ENCODE measurements at places on chromosomes 7 and 10.
A peak's percentile ranks its signal among the peaks of the same experiment; 100 is the strongest.

GRCh38 chr10:6202098-6202683 is 541 bp upstream of the PFKFB3 start:
- no peak for DNase-seq

- DNase-seq: no peak
Observed at GRCh38 chr10:71725249-71725648, 5.7 kb upstream of the C10orf105 start.

DNA sequence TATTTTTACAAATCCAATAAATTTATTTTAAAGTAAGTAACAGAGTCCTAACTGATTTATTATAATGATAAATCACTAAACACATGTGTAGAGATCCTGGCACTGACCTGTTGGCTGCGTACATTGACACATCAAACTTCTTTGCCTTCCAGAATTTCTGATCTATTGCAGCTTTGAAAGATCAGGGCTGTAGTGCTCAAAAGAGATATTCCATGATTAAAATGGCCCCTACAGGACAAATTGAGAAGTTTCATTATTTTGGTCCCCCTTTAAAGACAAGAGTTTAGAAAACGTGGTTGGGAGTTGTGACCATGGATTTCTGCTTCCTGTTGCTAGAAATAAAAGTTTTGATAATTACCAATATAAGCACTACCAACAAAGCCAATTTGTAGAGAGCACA is 87.7 kb upstream of the PDK4 start:
- peak; percentile 73 for DNase-seq

GRCh38 chr7:1404898-1405548 is 54.2 kb downstream of the MICALL2 start:
- no peak for DNase-seq

DNA sequence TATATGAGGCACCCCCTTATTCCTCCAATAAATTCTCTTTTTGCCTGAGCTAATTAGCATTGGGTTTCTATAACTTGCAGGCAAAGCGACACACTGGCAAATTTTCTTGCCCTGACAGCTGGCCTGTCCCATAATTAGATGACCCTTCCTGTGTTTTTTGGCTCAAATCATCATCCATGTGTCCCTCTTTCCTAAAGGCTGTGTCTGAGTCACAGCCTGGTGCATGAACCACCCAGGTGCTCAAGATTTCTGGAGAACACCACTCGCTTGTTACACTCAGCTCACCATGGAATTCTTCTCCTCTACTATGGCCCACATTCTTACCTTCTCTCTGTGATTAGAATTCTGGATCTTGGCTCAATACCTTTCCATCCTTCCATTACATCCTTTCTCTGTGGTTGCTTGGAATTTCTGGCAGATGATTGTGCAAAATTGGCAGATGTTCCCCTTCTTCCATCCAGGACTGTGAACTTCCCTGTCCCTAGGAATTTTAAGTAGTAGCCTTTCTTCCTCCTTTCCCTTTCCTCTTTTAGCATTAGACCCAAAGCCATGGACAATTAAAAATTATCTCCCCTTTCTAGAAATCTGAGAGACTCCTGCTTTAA is 116.0 kb upstream of the ANKRD1 start:
- no peak for DNase-seq

- DNase-seq: no peak
Observed at GRCh38 chr10:63206576-63206975, 73.4 kb downstream of the NRBF2 start.

DNA sequence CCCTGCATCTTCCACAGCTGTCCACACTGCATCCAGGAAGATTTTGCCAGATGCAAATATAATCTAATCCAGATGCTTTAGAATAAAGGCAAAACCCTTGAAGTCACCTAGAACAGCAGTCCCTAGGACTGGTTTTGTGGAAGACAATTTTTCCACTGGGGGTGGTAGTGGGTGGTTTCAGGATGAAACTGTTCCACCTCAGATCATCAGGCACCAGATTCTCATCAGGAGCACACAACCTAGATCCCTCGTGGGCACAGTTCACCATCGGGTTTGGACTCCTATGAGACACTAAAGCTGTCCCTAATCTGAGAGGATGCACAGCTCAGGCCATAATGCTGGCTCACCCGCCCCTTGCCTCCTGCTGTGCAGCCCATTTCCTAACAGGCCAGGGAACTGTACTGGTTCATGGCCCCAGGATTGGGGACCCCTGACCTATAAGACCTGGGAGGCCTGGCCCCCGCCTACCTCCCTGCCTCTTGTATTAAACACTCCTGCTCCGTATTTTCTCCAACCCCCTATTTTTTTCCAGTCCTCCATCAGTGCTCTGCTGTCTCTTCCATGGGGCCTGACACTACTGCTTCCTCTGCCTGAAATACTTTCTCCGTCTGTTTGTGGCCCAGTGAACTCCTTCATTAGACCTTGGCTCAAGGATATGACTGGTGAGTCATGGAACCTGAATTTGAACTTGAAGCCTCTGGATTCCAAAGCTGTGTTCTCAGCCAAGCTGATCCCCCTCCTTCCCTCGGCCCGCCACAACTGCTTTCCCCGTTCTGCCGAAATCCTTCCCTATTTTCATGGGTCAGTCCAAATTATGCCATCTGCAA is 79.9 kb upstream of the RHEB start:
- peak; percentile 90 for DNase-seq

GRCh38 chr7:5578495-5578894 is 154.9 kb upstream of the TNRC18 start:
- DNase-seq: no peak

All from dermis blood vessel endothelial cell (primary cell).